Activated CD8-positive, alpha-beta T cell treated with anti-CD3 and anti-CD28 coated beads for 36 hours (primary cell): ENCODE measurements at places on chromosomes 7 and 10.

DNA sequence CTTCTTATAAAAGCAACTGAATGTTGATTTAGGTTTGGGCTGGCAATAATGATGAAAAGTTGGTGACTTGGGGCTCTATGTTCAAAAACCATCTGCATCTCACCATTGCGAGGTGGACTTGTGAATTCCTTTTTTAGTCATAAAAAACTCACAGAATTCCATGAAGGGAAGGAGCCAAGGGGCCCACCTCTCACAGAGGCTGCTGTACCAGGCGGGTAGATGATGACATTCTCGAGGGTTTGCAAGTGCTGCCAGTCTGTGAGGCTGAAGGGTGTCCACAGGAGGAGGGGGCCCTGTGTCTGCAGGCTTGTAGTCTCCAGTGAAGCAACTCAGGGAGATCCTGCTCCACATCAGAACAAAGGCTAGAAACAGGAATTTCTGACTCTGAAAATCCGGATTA lies 195.5 kb upstream of the ZNF32 start:
- no peak for DNase-seq

DNA sequence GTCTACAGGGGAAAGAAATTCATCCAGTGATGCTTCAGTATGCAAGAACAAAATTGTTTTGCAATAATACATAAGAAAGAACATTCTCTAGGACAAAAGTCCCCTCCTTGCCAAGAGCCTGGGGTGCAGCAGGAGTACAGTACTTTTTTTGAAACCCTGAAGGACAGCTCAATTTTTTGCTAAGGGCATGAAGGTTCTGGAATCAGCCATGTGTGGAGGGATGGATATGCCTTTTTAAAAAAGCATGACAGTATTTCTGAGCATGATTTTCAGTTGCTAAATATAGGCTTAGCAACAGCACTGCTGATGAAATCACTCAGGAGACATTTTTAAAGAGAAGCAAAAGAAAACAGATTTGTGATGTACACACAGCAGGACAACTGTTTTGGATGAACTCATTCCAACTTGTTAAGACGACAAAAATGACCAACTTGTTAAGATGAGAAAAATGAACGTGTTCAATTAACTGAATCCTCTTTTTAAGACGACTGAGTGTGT lies 39.3 kb downstream of the HBP1 start:
- DNase-seq = no peak

GRCh38 chr10:3010816-3011460 lies 56.4 kb upstream of the PFKP start:
- no peak for DNase-seq

- DNase-seq = no peak
Observed at GRCh38 chr7:106592282-106593027, 68.5 kb downstream of the CCDC71L start.

DNA sequence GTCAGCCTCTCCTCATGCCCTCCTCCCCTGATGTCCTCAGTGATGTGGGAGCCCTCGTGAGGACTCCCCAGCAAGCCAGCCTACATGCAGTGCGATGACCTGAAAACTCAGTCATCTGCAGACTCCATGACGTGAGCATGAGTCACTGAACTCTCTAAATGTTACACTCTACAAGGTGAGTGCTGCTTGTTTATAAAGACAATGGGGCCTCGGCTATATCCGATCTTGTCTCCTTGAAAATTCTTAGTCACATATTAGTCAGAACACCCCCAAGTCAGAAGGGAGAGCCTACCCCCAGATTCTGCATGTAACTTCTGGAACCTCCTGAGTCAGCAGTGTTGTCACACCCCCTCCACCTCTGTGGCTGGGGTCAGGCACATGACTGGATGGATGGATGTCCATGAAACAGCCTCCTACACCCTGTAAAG lies 673.8 kb downstream of the INHBA start:
- DNase-seq = peak; percentile 4

GRCh38 chr7:30911133-30911532 lies 520 bp upstream of the AQP1 start:
- DNase-seq = no peak

GRCh38 chr10:128140425-128140824 lies 14.2 kb upstream of the MKI67 start:
- no peak for DNase-seq
